Neural progenitor cell (in vitro differentiated cells): ENCODE measurements at places on chromosomes 13 and 19.

DNA sequence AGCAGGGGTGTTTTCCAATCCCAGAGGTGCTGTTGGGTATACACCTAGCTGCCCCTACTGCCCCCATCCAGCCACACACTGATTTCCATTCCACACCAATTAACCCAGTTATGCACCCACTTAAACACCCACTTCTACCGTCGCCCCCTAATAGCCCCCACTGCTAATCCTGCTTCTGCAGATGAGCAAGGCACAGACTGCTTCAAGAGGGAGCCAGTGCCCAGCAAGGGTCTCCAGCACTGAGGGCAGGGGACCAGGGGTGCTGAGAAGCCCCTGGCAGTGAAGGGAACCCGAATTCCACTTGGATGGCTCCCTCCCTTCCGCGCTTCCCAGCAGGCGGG is 1.2 kb downstream of the FXYD7 start:
- peak; percentile 16 for DNase-seq

GRCh38 chr13:84574851-84575250 is 692.6 kb upstream of the SLITRK1 start:
- DNase-seq, result no peak

GRCh38 chr13:104074326-104074725 is 1008.1 kb upstream of the SLC10A2 start:
- DNase-seq, result no peak

DNA sequence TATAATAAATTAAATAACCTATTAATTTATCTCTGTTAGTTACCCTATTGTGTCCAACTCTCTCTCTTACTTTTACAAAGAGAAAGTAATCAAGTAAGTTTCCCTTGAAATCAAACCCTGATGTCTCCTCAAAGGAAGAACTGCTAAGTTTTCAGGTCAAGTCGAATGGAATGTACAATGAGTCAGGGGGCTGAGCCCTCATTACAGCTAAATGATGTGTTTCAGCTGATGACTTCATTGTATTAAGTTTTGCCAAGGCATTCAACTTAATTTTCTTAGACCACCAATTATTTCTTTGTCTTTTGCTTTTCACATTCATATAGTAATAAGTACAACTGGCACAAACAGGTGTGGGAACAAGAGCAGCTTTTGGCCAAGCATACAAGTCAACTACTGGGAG is 54.7 kb upstream of the DCT start:
- DNase-seq, result no peak

GRCh38 chr13:40433577-40433976 is 232.9 kb downstream of the FOXO1 start:
- no peak for DNase-seq

DNA sequence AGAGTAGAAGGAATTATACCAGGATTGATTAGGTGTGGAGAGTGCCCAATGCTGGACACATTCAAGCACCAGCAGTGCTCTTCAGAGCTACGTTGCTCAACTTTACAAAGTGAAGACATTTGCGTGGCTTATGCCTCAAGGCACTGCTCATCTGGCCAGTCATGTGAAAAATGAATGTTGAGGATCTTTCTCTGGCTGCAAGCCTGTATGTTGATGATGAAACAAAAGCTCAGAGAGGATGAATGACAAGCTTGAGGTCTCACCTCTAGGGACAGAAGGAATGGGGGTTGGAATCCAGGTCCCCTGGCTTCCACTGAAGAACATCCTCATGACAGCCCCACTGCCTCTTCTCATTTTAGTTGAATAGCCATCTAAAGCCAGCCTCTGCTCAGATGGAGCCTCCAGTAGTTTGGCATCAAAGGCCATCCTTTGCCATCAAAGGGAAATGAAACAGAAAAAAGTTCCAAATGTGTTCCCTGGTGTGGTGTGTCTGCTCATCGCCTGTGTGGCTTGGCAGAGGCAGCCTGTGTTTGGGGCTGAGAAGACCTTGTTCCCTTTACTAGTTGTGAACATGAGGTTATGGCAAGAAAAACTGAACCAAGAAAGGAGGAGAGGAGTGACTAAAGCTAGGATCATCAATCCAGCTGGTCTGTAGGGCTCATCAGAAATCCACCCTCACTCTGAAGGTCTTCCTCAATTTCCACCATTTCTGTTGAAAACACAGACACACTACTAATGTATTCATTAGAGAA is 114.0 kb upstream of the KL start:
- no peak for DNase-seq

DNA sequence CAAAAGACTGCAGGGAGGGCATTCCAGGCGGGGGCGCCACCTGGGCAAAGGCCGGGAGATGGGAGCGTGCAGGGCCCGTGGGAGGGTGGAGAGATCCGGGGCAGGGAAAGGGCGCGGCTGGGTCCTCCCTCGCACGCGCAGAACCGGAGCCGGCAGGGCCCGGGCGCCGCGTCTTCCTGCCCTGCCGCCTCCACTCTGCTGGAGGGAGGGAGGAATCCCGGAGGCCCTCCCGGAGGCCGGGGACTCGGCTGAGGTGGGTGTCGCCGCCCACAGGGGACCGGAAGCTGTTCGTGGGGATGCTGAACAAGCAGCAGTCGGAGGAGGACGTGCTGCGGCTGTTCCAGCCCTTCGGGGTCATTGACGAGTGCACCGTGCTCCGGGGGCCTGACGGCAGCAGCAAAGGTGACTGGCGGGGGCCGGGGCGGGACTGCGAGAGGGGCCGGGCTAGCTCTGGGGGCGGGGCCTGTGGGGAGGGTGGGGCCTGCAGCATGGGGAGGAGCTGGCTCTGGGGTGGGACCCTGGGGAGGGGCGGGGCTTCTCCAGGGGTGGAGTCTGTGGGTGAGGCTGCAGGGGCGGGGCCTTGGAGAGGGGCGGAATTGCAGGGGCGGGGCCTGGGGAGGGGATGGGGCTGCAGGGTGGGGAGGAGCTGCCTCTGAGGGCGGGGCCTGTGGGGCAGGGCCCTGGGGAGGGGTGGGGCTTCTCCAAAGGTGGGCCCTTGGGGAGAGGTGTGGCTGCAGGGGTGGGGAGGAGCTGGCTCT is 51.3 kb downstream of the CELF5 start:
- DNase-seq, result peak; percentile 97

DNA sequence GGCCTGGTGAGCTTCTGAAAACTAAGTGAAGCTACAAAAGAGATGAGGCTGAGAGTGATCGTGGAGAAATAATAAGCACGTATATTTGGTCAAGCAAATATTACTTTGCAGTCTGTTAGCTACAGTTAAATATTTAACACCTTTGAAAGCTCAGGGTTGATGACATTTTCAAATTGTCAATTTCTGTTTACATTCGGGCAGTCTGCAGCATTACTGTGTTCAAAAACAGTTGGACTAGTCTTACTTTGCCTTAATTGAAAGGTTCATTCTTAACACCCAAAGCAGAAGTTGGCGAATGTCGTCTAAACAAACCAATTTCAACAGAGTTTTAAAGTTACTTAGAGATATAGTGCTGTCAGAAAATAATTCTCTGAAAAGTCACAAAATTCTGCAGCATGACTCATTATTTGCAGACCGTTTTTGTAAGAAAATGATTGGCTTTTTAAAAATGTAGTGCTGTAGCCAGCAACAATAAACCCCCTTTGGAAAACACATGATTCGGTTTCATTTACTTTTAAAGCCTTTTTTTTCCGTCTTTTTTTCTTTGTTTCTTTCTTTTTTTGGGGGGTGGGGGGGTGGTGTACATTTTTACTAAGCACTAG is 549.0 kb downstream of the GPC6 start:
- no peak for DNase-seq

DNA sequence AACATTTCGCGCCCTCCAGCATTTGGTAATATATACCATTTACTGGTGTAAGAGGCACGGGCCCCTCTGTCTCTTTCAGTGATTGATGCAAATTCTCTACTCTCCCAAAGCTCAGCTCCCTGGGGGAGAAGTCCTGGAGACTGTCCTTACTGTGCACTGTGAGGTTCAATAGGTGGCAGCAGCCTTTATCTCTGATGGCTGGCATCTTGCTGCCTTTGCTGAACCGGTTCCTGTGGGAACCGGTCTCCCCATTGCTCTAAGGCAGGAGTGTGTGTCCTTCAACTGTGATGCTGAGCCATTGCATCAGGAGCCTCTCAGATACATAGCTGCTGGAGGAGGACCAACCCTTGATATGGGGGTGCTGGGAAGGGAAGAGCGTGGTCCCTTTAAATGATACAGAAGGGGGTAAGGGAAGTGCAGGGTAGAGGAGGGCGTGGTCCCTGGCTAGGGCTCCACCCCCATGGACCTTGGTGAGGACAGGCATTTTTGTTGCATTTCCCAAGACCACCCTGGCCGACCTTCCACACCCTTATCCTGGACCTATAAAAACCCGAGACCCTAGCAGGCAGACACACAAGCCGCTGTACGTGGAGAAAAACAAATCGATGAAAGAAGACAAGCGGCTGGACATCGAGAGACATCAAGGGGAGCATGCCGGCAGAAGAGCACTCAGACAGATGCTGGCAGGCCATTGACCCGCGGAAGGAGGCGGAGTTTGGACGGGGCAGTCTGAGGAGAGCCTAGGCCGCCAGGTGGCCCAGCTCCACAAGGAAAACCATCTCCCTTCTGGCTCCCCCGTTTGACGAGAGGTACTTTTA is 41.1 kb upstream of the GTF3A start:
- DNase-seq, result no peak

GRCh38 chr13:25873242-25873612 is 178.6 kb downstream of the SHISA2 start:
- DNase-seq, result no peak
